Activated CD4-positive, alpha-beta T cell treated with anti-CD3 and anti-CD28 coated beads, Interleukin-2, amount 10 ng/mL, durations not matched to agents 24 days and 14 days (primary cell): ENCODE measurements at places on chromosomes 7 and 10. TPM values are rescaled to one million over a fixed set of nuclear protein-coding genes. Genes with fewer than 3 reads are reported as not detected.

- no peak overlapping the region for H3K27ac ChIP-seq
- no peaks in the 10 kb centered on the region for H3K36me3 ChIP-seq
- DNase-seq, result no peak
- no peaks in the 10 kb centered on the region for H3K27me3 ChIP-seq
- H3K4me3 ChIP-seq, result no peak overlapping the region
Measured at GRCh38 chr10:76651154-76651553, 986.5 kb downstream of the KCNMA1 start.

- H3K27ac ChIP-seq, result no peak overlapping the region
- H3K4me3 ChIP-seq, result no peak overlapping the region
- no peaks in the 10 kb centered on the region for H3K4me1 ChIP-seq
- H3K27me3 ChIP-seq, result no peaks in the 10 kb centered on the region
Measured at GRCh38 chr7:152862006-152862405, 102.5 kb downstream of the ACTR3B start.

DNA sequence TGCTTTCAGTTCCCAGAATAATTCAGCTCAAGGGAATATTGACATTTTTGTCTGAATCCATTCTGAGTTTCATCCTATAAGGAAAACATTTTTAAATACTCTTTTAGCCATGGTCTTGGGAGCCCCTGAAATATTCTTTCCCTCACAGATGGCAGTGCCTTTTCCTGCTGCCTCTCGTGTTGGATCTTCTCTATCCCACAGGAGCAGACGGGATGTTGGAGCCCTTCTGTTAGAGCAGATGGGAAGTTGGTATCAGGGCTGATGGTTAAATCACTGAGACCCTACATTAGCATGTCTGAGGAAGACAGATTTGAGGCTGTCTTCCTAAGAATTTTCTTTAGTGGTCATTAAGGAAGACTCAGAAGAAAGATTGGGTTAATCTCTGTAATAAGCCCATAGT is 737.8 kb downstream of the LRMDA start:
- no peak for DNase-seq
- H3K27me3 ChIP-seq, result no peaks in the 10 kb centered on the region
- no peak overlapping the region for H3K4me3 ChIP-seq
- no peak overlapping the region for H3K27ac ChIP-seq

Gene NPFFR1
- total RNA-seq, result not detected in 2 replicates

Gene LIPM
- total RNA-seq, result not detected in 2 replicates
